ENCODE measurements at places on chromosomes 1 and 21.

DNA sequence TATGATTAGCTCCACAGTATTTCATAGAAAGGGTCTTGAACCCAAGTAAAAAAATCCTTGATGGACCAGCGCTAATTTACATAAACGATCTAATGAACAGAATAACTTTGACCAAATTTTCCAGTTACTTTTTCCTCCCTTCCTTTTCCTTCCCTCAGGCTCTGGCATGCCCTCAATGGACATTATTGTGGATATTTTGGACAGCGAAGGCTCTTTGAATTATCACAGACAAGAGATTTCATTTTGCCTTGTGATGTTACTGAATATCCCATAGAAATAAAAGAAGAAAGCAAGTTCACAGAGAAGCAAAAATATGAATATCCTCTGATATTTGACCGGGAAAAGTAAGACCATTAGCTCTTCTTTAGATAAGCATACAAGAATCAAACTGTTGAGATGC, 60.3 kb upstream of the EXO1 start:
- DNase-seq, result no peak

DNA sequence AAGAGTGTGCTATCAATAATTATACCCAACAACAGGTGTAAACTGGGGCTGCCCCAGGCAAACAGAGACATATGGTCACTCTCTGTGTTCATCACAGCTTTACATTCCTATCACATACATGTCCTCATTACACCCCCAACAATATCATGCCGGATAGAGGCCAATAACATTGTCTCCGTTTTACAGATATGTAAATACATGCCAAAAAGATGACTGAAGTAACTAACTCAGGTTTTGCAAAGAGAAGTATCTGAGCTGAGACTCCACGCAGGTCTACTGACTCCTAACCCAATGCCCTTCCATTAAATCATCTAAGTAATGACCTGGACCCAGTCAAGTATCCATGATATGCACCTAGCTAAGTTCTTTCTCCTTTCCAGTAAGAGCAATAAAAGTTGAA, 55.0 kb downstream of the JAK1 start:
- no peak for DNase-seq

DNA sequence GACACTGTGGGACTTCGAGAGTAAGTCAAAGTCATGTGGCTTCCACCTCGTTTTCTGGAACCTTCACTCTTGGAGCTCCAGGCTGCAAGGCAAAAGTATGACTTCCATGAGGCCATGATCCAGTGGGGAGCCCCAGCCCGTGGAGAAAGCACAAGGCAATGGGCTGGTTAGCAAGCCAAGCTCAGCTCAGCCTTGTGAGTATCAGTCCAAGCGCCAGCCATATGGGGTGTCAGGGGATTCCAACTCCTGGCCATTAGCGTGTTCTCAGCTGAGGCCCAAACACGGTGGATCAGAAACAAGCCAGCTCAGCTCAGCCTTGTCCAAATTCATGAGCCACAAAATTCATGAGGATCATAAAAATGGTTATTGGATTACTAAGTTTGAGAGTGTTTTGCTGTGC, 261.0 kb downstream of the RHOU start:
- no peak for DNase-seq

- no peak for DNase-seq
These were observed 126.7 kb downstream of the HMCN1 start for GRCh38 chr1:185860859-185861258.

- no peak for DNase-seq
These were observed 21.5 kb downstream of the IER5 start for GRCh38 chr1:181110013-181110412.

GRCh38 chr1:121443001-121443540, 258.3 kb downstream of the SRGAP2C start:
- no peak for DNase-seq

- DNase-seq, result no peak
These were observed 10.8 kb downstream of the GRHL3 start for GRCh38 chr1:24329797-24330543.

GRCh38 chr1:76153841-76154205, 79.3 kb downstream of the ST6GALNAC3 start:
- DNase-seq, result no peak

- DNase-seq, result no peak
These were observed 120.7 kb upstream of the ZC3H11B start for GRCh38 chr1:219733511-219734174.

GRCh38 chr1:154240294-154240833, 19.6 kb downstream of the UBAP2L start:
- no peak for DNase-seq

DNA sequence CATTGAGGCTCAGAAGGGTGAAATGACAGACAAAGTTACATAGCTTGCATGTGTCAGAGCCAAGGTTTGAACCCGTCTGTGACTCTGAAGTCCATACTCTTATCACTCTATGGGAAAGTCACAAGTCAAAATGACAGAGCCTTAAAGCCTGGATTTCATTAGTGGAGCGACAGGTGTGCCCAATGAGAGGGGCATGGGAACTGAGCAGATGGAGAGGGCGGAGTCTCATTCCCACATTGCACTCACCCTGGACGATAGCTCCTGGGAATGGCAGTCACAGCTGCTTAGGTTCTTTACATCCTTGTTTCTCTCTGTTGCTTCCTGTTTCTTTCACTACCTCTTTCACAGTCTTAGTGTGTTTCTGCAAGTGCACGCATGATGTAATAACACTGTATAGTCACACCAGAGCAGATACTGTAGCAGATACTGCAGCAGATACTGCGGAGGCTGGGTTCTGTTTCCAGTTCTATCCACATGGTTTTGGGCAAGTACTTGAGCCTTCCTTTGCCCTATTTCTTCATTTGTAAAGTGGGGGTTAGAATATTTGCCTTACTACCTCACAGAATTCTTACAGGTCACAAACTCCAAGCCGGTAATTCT, 127.2 kb downstream of the ZSCAN20 start:
- DNase-seq, result no peak

GRCh38 chr1:201248721-201249559, 34.4 kb upstream of the PKP1 start:
- DNase-seq, result no peak

Measured in gastrocnemius medialis (tissue), 4 donors.